ENCODE measurements at places on chromosomes 1 and 21. TPM values are rescaled to one million over a fixed set of nuclear protein-coding genes. Genes with fewer than 3 reads are reported as not detected.

Gene SGIP1
- total RNA-seq, result 22.1 TPM

Gene MATN1
- total RNA-seq, result under 0.01 TPM

Gene CACHD1
- total RNA-seq, result 7.8 TPM

Gene SLC16A4
- total RNA-seq, result 1.4 TPM

Gene LCE1C
- total RNA-seq, result not detected

Gene LRRC53
- total RNA-seq, result not detected

Gene ANKRD34A
- total RNA-seq, result 0.33 TPM

Gene COPA
- 223 TPM for total RNA-seq

Gene C1orf116
- total RNA-seq, result not detected

Gene PIK3C2B
- total RNA-seq, result 52.6 TPM

Gene OR2L13
- total RNA-seq, result not detected

Gene F13B
- total RNA-seq, result not detected

Gene C1QTNF12
- 0.33 TPM for total RNA-seq

Gene PRKCZ
- total RNA-seq, result 2.3 TPM

Gene ARMH1
- 0.33 TPM for total RNA-seq

Gene C1orf115
- total RNA-seq, result 28.2 TPM

Gene SDC3
- total RNA-seq, result 23.8 TPM

Gene TTC39A
- 2.3 TPM for total RNA-seq

Gene TFF3
- total RNA-seq, result 32.0 TPM

Gene FABP3
- 0.86 TPM for total RNA-seq

Gene ADGRL4
- 246 TPM for total RNA-seq

Gene ELF3
- 0.10 TPM for total RNA-seq

Gene CDC20
- total RNA-seq, result 73.2 TPM

Gene GNAT2
- not detected for total RNA-seq
